RPMI7951 (cell line): ENCODE measurements at places on chromosomes 1 and 21. TPM values are rescaled to one million over a fixed set of nuclear protein-coding genes. Genes with fewer than 3 reads are reported as not detected.

BRDT gene
- total RNA-seq: not detected in 2 replicates

LCE3D gene
- not detected in 2 replicates for total RNA-seq

FMO1 gene
- total RNA-seq: 0.10 and 0.12 TPM in 2 replicates

DNA sequence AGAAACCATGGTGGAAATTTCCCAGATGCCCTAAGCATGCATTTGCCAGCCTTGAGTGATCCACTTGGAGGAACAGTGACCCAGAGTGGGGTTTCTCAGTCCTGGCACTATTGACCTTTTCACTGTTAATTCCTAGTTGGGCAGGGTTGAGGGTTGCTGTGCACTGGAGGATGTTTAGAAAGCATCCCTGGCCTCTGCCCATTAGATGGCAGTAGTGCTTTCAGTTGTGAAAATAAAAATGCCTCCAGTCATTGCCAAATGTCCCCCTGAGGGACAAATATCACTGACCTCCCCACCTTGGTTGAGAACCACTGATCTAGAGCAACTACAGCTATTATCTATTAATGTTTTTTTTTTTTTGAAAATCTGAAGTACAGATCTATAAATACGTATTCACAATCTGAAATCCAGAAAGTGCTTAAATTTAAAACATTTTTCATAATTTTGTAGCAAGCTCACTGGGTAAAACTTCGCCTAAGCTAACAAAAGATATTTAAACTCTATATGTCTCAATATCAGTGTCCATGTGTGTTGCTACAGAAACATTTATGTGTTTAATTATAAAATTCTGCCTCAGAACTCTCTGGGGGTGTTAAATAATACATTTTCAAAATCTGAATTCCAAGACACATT, 27.3 kb downstream of the F3 start:
- peak; percentile 40 for DNase-seq

GRCh38 chr1:215279682-215280081, 197.1 kb downstream of the KCNK2 start:
- no peak for DNase-seq

DNA sequence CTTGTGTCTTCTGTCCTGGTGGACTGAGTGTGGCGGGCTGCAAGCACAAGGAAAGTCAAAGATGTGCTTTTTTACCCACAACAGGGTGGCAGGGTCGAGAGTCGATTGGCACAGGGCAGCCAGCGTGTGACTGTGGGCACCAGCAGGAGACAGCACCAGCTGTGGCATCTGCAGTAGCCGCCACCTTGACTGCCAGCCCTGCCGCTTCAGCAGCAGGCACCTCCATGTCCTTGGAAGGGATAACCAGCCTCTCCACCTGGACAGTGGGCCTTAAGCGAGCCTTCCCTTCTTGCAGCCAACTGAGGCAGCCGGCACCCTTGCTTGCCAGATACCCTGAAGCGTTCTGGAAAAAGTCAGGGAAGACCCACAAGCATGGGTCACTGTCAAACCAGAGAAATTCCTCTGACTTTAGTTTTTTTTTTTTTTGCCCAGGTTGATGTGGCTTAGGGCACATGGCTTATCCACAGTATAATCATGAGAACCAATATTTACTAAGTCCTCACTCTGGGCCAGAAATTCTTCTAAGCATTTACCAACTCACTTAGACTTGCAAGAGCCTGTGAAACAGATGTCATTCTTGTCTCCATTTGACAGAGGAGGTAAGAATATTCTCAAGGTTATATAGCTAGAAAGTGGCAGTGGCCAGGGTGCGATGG, 30.1 kb upstream of the PTGFRN start:
- DNase-seq: no peak
